ENCODE measurements at places on chromosomes 16 and 17.

DNA sequence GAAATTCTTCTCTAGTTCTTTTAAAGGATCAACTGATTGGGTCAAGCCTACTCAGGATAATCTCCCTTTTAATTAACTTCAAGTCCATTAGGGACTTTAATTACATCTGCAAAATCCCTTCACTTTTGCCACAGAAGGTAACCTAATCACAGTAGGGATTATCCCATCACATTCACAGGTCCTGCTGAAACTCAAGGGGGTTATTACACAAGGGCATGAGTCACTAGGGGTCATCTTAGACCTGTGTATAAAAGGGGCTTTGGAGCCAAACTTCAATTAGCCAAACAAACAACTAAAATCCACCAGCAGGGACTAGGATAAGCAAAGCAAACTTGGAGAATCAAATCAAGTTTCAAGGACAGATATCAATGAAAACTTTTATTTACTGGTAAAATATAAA is 19.4 kb downstream of the CIAPIN1 start:
- no peak for DNase-seq

GRCh38 chr17:3802461-3803307 is 1.7 kb upstream of the ITGAE start:
- DNase-seq: no peak

DNA sequence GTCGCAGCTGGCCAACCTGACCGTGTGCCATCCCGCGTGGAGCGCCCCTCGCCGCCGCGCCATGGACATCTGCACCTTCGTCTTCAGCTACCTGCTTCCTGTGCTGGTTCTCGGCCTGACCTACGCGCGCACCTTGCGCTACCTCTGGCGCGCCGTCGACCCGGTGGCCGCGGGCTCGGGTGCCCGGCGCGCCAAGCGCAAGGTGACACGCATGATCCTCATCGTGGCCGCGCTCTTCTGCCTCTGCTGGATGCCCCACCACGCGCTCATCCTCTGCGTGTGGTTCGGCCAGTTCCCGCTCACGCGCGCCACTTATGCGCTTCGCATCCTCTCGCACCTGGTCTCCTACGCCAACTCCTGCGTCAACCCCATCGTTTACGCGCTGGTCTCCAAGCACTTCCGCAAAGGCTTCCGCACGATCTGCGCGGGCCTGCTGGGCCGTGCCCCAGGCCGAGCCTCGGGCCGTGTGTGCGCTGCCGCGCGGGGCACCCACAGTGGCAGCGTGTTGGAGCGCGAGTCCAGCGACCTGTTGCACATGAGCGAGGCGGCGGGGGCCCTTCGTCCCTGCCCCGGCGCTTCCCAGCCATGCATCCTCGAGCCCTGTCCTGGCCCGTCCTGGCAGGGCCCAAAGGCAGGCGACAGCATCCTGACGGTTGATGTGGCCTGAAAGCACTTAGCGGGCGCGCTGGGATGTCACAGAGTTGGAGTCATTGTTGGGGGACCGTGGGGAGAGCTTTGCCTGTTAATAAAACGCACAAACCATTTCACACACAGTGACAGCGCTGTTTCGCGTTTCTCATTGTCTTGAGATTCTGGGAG is 2.0 kb upstream of the ZACN start:
- DNase-seq: peak; percentile 72

DNA sequence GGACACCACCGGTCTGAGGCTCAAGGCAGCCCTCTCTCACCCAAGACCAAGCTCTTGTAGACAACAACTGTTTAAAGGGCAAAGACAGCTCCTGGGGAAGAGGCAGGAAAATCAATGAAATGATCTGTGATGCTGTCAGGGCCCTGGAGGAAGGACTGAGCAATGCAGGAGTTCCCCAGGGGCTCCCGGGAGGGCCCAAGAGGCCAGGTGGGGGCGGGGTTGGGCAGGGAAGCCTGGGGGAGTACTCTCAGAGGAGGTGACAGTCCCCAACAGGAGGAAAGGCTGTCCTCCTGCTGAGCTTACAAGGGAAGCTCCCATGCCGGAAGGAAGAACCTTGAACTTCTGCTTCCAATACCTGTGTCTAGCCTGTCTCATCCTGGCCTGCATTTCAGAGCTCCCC is 8.3 kb upstream of the NOS2 start:
- DNase-seq: peak; percentile 70

DNA sequence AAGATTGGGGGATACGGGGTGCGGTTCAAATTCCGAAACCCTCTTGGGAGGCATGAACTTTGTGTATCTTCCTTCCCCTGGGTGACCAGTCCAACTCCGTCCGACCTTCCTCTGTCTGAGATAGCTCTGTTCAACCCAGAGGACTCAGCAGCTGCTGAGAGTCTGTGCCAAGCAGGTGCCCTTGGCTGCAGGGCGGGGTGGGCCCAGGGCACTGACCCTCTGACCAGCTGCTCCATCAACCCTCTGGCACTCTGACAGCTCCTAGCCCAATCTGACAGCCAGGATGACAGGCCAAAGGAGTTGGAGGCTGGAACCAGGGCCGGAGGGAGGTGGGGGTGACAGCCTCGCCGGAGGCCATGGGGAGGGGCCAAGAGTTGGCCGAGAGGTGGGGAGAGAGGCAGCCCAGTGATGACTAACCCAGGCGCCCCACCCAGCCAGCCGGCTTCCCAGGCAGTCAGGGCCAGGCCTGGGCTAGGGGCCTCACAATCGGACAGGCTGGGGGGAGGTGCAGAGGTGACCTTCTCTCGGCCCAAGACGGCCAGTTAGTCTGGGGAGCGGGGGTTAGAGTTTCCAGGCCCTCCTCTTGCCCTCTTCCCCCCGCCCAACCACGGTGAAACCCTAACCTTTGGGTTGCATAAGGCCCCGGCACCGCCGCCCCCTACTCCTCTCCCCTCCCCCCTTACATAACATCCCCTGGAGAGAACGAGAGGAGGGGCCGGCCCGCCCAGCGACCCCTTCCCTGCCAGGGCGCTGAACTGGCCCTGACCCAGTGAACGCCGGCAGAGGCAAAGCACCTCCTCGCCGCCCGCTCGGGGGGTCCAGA is 5.0 kb upstream of the TLCD2 start:
- DNase-seq: peak; percentile 36

DNA sequence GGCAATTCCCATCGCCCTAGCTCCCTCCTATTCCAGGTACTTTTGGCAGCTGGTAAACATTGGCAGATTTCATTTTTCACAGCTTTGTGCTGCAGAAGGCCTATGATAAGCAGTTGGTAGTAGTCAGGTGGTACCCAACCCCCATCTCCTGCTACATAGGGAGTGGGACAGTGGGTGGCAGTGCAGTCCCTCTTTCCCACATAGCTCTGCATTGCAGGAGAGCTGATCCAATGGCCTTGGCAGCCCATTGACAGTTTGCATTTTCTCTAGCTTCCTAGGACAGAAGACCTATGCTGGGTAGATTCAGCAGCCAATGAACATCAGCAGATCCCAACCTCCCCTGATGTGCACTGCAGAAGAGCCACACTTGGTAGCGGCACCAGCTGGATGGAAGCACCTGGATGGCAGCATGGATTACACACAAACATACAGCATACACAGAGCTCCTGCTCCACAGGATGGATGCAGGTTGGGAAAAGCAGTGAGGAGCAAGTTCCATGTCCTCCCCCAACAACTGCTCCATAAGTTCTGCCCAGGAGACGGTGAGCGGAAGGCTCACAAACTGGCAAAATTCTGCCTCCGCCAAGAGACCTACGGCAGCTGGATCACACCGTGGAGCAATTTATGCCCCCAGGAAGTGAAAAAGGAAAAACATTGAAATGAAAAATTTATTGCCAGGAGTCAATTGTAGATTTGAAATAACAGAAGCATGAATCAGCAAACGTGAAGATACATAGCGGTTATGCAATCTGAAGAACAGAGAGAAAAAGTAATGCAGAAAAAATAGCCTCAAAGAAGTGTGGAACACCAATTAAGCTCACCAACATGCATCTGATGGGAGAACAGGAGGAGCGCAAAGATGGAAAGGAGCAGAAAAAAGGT is 95.7 kb downstream of the CACNG1 start:
- DNase-seq: peak; percentile 15

GRCh38 chr16:54628796-54629625 is 301.7 kb upstream of the IRX5 start:
- no peak for DNase-seq

GRCh38 chr17:80422276-80422675 is 7.3 kb downstream of the ENDOV start:
- no peak for DNase-seq

DNA sequence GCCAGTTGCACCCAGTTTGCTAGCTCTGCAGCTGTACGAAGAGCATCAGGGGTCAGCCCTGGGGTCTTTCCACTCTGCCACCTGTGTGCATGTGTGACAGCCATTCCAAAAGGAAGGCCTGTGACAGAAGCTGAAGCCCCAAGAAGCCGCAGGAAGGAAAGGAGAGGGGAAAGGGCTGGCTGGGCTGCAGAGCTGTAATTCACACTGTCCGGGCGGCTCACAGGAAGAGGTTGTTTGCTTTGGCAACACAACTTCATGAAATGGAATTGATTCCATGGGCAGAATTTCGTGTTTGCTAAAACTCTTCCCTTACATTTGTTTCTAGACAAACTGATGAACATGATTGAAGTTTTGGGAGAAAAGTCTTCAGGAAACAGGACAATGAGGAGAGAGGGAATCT is 14.8 kb downstream of the TMEM204 start:
- DNase-seq: no peak

GRCh38 chr17:67637901-67638641 is 79.7 kb upstream of the NOL11 start:
- no peak for DNase-seq

- peak; percentile 18 for DNase-seq
These were observed 130.3 kb downstream of the SKAP1 start for GRCh38 chr17:48299760-48300159.

DNA sequence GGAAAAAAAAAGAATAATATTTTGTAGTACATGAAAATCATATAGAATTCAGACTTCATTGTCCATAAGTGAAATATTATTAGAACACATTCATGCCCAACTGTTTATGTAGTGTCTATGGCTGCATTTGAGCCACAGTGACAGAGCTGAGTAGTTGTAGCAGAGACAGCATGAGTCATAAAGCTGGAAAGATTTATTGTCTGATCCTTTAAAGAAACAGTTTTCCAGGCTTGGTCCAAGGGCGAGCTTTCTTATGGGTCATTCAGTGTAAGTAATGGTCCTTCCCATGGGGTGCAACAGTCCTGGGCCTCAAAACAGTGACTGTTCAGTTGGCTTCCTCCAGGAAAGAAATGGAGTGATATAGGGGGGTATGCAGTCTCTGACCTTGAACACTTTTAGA is 260.2 kb downstream of the HS3ST4 start:
- DNase-seq: no peak

- DNase-seq: peak; percentile 14
These were observed 19.2 kb downstream of the FAM234A start for GRCh38 chr16:253833-254232.

Measured in activated naive CD4-positive, alpha-beta T cell treated with anti-CD3 and anti-CD28 coated beads for 36 hours (primary cell).